ENCODE measurements at places on chromosomes 11 and 22.

GRCh38 chr11:118112711-118113430, 26.1 kb upstream of the SMIM35 start:
- no peak for DNase-seq

GRCh38 chr11:86138958-86139357, 70.1 kb upstream of the PICALM start:
- DNase-seq, result no peak

- no peak for DNase-seq
Measured at GRCh38 chr11:104129145-104129544, 34.8 kb downstream of the PDGFD start.

GRCh38 chr11:111539426-111540113, 950 bp upstream of the LAYN start:
- no peak for DNase-seq

DNA sequence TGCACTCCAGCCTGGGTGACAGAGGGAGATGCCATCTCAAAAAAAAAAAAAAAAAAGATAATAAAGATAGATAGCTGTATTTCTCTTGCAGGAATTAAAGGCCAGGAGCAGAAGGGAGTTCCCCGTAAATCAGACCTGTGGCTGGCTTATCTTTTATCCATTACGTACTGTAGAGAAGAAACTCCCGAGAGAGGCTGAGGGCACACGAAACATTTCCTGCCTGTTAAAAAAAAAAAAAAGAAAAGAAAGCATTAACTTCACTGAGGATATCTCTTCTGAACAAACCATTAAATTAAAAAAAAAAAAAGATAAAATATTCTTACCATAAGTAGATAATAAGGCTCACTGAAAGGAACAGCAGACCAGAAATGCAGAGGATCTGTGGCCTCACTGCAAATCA, 22.5 kb downstream of the P4HA3 start:
- no peak for DNase-seq

- no peak for DNase-seq
Measured at GRCh38 chr22:39176714-39177455, 24.4 kb upstream of the CBX7 start.

GRCh38 chr11:86702220-86702983, 30.0 kb upstream of the ME3 start:
- DNase-seq, result no peak

DNA sequence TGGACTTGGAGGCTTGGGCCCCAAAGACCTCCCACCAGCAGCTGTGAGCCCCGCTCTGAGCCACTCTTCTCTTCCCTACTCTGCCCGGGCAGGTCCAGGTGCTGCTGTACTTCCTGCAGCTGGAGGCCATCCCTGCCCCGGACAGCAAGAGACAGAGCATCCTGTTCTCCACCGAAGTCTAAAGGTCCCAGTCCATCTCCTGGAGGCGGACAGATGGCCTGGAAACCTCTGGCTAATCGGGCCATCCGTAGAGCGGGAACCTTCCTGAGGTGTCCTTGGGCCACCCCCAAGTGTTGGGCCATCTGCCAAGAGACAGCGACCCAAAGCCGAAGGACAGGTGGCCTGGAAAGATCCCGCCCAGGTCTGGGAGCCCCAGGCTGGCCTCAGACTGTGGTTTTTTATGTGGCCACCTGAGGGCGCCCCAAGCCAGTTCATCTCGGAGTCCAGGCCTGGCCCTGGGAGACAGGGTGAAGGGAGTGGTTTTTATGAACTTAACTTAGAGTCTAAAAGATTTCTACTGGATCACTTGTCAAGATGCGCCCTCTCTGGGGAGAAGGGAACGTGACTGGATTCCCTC, 135.1 kb downstream of the BCR start:
- peak; percentile 58 for DNase-seq

GRCh38 chr22:49900441-49901230, 17.6 kb downstream of the ALG12 start:
- DNase-seq, result no peak

GRCh38 chr22:49503896-49504521, 323.7 kb downstream of the BRD1 start:
- DNase-seq, result no peak

DNA sequence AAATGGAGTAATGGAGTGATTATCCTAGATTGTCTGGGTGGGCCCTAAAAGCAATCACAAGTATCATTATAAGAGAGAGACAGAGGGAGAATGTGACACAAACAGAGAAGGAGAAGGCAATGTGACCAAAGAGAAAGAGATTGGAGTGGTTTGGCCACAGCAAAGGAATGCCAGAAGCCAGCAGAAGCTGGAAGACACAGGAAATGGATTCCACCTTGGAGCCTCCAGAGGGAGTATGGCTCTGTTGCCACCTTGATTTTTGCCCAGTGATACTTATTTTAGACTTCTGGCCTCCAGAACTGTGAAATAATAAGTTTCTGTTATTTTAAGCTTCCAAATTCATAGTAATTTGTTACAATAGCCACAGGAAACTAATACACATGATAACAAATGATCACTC, 36.8 kb upstream of the OR5P2 start:
- DNase-seq, result no peak

DNA sequence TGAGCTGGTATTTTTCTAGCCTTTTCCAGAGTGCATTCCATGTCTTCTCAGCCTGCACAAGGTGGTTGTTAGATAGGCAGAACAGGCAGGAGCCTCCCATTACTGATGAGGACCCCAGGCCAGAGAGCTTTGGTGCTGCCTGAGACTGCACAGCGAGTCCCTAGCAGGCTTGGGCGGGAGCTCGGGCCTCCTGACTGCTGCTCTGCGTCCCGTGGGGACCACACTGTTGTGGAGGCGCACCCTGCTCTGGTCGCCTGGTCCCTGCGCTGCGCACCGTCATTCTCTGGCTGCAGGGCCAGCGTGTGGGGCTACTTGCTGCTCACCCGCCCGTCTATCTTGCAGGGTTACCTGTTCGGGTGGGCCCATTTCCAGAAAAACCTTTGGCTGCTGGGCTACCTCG, 8.5 kb downstream of the TPCN2 start:
- DNase-seq, result no peak

DNA sequence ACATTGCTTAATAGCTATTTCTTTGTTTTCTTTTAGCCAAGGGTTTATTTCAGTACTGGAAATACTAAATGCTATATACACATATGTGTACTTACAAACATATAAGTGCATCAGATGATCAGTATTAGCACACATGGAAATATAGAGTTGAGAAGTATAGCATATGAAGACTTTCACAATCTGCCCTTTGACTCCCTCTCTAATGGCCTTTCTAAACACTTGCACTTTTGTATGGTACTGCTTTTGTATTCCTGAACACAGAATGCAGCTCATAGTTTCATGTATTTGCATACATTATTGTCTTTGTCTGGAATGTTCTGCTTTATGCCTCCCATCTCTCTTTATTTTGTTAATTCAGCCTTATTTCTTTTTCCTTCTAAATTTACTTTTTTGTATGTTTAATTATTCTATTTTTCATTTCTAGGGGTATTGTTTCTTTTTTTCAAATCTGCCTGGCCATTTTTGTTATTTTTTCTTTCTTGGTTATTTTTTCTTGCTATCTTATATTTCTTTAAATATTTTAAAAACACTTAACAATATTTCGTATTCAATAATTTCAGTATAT, 28.8 kb downstream of the ACER3 start:
- DNase-seq, result no peak

DNA sequence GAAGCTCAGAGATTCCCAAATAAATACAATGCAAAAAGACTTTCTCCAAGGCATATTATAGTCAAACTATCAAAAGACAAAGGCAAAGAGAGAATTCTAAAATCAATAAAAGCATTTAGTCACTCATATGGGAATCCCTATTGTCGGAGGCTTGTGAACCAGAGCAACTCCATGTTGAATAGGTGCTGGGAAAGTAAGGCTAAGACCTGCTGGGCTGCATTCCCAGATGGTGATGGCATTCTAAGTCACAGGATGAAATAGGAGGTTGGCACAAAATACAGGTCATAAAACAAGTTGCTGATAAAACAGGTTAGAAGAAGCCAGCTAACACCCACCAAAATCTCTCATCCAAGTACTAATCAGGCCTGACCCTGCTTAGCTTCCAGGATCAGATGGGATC, 84.5 kb downstream of the JRKL start:
- DNase-seq, result no peak

- no peak for DNase-seq
Measured at GRCh38 chr11:95595541-95595940, 194.0 kb downstream of the FAM76B start.

DNA sequence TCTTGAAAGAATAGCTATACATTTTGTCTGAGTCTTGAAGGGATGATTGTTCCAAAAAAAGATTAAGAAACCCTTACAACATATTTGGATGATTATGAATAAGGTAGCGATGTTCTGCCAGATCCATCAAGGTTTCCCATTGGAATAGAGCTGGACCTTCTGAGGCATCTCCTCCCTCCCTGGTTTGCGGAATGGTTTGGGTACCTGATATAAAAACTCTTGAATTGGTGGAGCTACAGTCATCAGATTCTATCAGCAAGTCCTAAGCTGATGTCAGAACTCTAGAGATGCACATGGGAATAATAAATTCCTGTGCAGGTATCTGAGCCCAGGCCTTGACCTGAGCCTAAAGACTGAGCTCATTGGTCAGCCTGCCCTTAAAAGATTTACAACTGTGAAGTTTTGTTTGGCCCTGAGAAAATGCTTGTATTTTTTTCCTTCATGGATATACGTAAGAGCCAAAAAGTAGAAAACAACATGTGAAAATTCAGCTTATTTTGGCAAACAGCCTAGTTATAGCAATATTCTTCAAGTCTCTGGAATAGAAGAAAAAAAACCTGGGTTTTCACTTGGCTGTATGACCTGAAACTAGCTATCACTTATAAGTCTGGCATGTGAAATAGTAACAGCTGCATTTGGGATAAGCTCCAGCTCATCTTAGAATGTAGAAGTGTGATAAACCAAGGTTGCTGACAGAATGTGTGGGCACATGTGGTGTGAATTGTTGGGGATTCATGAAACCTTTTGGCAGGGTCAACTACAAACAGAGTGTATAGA, 265.7 kb upstream of the CTSC start:
- no peak for DNase-seq

DNA sequence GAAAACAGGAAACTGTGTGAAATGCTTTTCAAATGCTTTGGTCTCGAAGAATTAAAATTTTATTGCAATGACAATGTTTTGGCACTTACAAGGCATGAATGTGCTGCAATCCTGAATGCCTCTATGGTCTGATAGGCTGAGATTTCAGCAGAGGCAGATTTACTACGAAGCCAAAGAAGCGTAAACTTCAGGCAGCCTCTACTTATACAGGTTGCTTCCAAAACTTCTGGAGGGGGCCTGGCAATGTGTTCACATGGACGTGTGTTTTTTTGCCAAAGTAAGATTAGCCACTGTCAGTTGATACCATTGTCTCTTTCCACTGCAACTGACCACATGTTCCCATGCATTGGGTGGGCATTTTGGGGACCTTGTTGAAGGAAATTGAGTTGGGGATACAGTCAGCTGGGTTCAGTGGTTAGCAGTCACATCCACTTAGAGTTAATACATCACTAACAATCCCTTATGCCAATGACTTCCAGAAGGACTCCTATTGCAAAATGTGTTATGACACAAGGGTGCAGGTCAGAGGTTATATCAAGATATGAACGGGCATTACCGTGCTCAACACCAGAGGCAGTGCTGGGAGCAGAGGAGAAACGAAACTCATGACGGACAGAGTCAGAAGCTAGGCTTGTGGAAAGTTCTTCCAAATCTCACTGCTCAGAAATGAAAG, 48.8 kb downstream of the ABTB2 start:
- no peak for DNase-seq

DNA sequence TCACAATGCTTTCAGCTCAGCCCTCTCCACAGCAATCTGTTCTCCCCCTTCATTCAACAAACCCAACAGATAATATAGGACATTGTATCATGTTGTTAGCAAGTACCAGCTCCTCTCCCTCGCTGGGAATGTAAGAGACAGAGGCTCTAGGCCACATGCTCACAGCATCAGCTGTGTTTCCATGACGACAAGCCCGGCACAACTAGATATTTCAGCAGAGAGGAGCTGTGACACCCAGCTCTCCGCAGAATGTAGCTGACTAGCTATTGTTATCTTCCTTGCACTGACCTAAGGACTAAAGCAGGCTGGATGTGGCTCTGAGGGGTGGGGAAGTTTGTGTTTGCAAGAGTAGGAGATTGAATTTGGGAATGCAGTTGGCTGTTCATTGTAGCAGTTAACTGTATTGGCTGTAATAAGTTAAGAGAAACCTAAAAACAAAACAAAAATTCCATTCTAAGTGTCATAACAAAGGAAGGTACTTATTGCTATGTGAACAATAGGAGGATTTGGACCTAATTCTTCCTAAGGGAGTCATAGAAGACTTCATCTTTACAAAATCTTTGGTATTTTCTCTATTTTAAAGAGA, 28.0 kb upstream of the RRAS2 start:
- no peak for DNase-seq

DNA sequence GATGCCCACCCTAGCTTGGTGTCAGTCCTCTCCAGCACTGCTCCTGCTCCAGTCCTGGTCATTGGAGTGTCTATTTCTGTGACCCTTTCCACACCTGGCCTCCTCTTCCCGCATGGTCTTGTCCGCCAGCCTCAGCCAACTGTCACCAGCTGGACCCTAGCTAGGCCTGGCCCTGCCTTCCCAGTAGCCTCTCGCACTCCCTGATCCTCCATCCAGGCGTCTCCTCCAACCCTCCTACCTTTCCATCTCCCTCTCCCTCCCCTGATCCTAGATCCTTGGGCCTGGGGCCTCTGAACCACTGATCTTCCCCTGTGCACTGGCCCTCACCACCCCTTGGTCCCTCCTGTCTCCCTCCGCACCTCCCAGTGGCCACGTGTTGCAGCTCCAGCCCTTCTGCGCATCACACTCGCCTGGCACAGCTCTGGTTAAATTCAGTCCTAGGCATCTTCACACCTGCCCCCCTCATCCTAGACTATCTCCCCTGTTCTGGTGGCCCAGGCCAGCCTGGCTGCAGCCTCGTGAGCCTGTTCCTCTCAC, 9.9 kb downstream of the SYNGR1 start:
- DNase-seq, result no peak

- no peak for DNase-seq
Measured at GRCh38 chr22:43439368-43440103, 27.7 kb downstream of the MPPED1 start.

GRCh38 chr11:64758330-64759079, 1.3 kb downstream of the PYGM start:
- DNase-seq, result no peak

Data from activated CD4-positive, alpha-beta T cell treated with anti-CD3 and anti-CD28 coated beads for 4 hours (primary cell).